ENCODE measurements at places on chromosomes 5 and 9.

- no peak for DNase-seq
These were observed 53.2 kb upstream of the GRIA1 start for GRCh38 chr5:153437251-153437650.

DNA sequence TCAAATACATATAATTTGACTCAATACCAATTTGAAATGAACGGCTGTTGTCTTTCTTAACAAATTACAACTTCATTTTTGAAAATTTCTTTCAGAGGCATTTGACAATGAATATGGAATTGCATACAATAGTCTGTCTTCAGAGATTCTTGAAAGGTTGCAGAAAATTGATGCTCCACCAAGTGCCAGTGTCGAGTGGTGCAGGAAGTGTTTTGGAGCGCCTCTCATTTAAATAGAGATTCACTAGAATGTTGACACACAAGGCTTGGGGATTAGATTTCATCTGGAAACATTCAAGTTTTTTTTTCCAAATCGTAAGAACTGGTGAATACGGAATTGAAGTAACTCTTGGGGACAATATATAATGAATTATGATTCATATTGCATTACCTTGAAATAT lies 8.1 kb downstream of the RPS6 start:
- DNase-seq, result no peak

GRCh38 chr5:10018201-10019069 lies 231.3 kb downstream of the ATPSCKMT start:
- DNase-seq, result no peak

DNA sequence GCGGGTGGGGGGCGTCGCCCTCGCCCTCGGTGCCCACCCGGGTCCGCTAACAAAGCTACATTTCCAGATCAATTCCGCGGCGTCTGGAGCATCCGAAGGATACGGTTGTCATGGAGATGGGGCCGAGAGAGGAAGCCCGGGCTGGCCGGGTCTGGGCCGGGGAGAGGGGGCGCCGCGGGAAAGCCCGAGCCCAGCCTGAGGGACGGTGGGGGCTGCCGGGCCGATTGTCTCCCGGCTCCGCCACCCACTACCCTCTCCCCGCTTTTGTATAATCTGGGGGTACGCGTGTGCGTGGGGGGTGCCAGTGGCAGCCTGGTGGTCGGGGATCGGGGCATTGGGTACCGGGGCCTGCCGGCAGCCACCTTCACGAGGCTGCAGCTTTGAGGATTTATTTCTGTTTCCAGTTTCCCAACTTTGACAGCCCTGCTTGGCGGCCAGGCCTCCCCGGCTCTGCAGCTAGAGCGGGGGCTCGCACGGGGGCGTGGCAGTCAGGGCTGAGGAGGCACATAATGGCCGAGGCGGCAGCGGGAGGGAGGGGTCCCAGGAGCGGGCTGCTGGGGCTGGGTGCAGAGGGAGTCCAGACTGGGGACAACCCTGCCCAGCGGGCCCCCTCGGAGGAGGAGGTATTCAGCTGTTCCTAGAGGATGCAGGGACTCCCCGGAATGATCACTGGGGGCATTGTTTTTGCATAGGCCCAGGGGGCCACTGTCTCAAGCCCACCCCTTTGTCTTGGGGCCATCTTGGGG lies 626 bp downstream of the PSD2 start:
- no peak for DNase-seq

GRCh38 chr5:72501488-72501887 lies 5.7 kb downstream of the ZNF366 start:
- DNase-seq, result no peak

DNA sequence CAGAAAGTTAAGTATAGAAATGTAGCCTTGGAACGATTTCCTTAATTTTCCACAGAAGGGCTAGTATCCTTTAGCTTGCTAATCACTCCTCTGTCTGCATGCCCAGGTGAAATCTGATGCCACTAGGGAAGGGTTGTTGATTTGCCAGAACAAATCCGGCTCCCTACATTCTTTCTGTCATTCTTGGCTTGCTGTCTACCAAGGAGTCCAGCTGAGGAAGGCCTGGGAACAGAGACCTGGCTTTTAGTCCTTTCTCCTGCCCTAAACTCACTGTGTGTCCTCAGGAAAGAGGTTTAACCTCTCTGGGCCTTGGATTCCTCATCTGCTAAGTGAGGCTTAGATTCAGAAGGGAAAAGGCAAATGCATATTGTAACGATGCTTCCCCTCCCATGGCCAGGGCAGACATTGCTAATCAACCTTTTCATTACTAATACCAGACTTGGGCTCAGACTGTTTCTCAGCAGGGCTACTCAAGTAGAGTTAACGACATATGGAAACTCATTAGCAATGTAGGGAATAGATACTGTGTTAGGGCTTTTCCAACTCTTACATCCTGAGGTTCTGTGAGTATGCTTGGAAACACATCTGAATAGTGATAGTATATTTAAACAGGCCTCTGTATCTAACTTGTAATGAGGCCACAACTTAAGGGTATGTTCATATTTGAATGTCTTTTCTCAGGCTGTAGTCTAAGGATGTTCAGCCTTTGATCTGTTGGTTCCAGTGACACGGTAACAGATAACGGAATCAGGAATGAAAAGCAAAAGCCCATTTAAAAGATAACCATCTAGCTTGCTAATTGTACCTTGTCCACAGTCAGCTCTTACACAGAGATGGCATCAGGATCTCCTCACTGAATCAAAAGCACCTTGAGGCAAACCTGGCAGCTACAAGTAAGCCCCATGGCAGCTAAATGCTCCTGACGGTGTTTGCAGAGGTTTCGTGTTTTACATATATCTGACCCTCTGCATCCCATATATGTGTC lies 4.1 kb downstream of the GALNT10 start:
- DNase-seq, result no peak

DNA sequence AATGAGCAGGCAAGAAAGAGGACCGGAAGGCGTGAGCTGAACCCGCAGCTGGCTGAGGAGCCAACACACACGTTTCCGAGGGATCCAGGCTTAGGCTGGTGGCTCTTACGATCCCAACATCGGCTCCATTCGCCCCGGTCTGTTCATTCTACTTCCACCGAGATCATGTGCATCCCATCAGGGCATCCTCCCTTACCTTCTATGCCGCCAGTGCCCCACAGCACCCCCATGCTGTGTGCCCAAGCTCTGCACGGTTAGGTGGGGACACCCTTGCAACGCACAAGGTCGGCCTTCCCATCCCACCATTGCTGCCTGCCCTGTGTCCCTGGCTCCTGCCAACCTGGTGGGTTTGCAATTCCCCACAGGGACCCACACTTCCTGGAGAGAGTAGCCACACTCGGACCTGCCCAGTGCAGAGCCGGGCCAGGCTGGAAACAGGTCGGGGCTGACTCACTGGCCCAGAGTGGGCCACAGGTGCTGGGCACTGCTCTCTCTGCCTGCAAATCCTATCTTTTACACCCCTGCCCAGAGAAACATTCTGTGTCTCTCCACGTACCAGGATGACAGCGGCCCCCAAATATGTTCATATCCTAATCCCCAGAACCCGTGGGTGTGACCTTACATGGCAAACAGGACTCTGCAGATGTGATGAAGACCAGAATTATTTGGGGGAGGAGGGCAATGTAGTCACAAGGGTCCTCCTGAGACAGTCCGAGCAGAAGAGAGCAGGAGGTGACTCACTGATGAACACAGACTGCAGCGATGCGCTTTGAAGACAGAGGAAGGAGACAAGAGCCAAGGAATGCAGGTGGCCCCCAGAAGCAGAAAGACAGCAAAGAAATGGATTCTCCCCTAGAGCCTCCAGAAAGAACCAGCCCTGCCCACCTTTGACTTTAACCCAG lies 182.2 kb downstream of the AUH start:
- DNase-seq, result no peak

GRCh38 chr9:21311889-21312288 lies 6.8 kb upstream of the IFNA5 start:
- DNase-seq, result no peak

Measured in cortex of kidney (tissue), 1 donor.